ENCODE measurements at places on chromosomes 12 and 14.

DNA sequence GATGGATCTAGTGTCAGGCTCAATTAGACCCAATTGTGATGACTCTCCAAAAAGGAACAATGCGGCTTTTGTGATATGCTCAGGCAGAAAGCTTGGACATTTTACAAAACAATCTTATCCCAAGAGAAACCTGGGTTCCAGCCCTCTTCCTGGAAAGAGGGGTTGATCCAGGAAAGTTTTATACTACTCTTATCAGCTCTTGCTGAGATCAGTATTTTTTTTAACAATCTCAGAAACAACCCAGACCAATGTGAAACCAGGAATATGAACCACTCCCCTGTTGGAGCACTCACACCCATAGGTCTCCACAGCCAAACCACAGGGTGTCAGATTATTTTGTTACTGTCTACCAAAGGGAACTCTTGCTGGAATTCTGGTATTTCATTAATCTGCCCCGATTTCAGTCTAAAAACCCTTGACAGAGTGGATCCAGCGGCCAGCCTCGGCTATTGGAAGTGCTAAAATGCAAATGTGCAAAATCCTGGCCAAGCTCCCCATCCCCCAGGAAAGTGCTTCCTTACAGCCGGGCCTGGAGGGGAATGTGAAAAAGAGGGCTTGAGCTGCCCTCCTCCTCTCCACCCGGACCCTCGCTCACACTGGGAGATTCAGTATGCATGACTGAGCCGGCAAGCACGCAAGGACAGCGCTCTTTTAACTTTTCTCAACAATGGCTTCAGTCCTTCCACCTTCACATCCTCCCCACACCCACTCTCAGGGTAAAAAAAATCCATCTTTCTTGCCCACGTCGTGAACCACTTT lies 4.0 kb downstream of the FBXL14 start:
- no peak for DNase-seq

GRCh38 chr14:73722581-73722980 lies 8.4 kb upstream of the PNMA1 start:
- DNase-seq, result no peak

DNA sequence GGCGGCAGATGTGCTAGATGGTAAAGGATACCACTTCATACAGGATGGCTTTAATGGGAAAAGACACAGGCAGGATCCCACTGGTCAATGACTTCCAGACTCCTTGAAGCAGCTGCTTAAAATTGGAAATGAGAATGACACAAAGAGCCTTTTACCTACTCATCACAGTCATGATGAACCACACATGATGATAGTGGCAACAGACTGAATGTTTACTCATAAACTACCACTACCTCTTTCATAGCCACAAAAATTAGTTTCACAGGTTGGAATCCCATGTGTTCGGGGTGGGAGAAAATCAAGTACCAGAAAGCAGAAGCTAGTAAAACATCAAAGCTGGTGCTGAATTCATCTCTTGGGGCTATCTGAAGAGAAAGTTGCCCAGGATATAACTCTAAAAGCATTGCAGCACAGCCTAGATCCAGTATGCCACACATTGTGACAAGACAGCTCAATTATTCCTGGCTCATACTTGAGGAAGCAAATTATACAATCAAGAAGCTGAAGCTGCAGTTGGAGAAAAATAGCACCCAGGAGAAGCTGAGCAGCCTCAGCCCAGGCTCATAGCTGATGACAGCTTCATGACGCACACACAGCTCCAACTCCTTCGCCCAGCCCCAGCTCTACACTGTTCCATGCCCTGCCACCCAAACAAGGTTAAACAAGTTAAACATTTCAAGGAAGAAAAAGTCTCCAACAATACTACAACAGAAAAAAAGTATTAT lies 29.0 kb upstream of the C12orf50 start:
- no peak for DNase-seq

GRCh38 chr12:106179086-106179485 lies 40.3 kb upstream of the NUAK1 start:
- DNase-seq, result no peak

DNA sequence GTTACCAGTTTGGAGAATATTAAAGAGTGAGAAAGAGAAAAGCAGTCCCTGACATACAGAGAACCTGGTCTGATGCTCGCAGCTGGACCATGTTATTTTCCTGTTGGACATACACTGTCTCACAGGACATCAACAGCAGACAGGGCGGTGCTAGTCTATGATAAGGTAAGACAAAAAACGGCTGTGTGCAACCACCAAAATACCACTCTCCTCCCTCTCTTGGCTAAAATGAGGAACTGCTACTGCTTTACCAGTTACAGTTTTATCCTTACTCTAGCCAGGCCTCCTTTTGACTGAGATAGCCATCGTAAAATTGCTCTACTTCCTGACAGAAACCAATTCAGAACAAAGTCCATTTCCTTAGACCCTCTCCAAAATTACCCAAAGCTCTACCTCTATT lies 47.0 kb upstream of the ERGIC2 start:
- peak; percentile 24 for DNase-seq

DNA sequence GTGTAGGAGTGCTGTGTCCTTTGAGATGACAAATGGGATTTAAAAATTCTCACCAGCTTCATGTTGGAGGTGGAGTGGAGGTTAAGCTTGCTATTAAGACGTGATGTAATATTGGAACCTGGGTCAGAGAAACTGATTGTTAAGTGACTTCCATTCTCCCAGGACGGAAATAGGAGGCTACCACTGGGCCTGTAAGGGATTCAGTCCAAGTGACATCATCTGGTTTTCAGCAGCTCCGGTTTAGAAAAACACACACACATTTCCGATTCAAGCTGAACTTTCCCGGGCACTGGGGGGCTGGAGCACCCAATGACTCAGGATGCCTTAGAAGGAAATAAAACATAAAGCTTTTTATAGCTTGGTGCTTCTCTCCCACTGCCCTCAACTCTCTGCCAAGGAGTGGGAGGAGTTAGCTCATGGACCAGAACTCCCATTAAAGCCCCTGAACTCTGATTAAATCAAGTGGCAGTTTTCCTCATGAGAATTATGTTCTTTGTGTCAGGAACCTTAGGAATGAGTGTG lies 12.4 kb downstream of the CALM1 start:
- no peak for DNase-seq

GRCh38 chr14:96362071-96362964 lies 823 bp downstream of the ATG2B start:
- peak; percentile 55 for DNase-seq

DNA sequence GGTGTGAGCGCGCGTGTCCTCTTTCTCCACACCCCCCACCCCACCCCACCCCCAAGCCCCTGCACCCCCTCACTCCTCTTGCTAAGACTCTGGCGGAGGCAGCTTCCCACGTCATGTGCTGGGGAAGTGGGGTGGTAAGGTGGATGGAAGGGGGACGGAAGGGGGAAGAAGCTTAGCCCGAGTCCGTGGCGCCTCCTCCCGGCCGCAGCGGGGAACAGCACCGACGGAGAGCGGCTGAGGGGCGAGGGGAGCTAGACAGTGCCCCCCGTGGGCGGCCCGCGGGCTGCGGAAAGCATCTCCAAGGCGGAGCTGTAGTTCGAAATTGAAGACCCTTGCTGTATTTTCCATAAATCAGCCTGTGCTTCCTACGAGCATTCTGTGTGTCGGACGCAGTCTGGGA lies 588 bp upstream of the GRIN2B start:
- no peak for DNase-seq

GRCh38 chr12:28180786-28181185 lies 9.5 kb upstream of the CCDC91 start:
- no peak for DNase-seq

DNA sequence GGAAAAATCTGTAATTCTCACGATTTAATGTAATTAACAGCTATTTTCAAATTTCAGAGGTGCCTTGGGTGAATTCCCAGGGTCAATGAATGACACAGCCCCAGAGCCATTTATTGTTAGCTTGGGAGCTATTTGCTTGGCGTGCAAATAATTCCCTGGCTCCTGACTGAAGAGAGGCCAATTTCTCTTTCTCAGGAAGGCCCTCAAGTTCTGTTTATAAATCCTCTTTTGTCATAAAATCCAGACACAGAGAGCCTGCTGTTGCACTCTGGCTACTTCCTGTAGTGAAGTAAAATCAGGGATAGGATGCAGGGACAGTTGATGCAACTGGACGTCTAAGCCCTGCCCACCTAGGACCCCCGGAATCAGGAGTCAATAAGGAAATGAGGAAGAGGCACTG lies 154.3 kb downstream of the TMX1 start:
- no peak for DNase-seq

DNA sequence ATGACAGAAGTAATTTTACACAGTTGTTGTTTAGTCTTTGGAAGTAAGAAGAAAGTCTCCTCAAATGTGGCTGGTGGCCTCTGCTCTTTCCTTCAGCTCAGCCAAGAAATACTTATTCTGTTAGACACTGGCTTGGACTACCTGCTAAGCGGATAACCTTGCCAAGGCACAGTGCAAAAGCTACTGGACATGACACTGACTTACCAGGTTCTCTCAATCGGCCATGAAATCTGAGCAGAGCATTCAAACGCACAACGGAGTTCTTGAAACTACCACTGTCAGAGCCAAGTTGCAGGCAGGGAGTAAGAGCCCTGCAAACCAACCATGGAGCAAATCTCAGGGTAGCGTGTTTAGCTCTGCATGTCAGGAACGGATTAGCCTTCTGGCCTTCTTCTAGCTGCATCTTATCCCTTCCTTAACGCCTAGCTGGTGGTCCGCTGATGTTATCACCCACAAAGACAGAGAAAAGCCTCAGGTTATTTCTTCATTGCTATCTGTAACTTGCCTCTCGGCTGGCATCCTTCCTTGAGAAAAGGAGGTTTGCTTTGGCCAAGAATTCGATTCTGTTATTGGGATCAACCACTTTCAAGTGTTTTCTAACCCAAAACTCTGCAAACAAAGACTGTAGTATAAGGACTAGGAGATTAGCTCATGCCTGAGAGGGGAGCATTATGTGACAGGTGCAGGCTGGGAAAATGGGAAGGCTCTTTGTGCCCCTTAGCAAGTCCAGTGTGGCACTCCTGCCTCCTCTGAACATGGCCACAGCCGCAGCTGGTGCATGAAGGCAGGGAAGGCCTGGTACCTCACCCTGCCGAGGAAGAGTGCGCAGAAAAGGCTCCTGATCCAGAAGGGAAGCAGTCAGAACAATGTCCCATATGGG lies 223.4 kb downstream of the GLT1D1 start:
- no peak for DNase-seq

DNA sequence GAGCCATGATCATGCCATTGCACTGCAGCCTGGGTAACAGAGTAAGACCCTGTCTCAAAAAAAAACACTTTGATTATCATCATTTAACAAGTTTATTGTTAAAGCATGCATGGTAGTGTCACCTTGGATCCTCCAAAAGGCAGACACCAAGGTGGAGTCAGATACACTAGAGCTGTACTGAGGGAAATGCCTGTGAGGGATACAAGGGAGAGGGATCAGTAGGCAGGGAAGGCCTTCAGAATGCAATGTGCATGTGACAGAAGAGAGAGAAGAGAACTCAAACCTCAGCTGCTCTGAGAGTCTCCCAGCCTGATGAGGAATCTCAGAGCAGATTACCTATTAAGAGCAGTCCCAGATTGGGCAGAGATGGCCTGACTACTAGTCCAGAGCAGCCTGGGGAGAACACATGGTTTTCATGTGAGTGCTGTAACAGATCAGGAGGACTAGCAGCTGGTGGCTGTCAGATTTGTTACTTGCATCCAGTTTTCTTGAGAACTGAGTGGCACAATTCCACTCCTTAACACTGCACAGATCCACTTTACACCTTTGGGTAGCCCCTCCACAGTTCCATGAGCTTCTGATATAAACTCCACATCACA lies 38.0 kb upstream of the A2ML1 start:
- DNase-seq, result no peak

DNA sequence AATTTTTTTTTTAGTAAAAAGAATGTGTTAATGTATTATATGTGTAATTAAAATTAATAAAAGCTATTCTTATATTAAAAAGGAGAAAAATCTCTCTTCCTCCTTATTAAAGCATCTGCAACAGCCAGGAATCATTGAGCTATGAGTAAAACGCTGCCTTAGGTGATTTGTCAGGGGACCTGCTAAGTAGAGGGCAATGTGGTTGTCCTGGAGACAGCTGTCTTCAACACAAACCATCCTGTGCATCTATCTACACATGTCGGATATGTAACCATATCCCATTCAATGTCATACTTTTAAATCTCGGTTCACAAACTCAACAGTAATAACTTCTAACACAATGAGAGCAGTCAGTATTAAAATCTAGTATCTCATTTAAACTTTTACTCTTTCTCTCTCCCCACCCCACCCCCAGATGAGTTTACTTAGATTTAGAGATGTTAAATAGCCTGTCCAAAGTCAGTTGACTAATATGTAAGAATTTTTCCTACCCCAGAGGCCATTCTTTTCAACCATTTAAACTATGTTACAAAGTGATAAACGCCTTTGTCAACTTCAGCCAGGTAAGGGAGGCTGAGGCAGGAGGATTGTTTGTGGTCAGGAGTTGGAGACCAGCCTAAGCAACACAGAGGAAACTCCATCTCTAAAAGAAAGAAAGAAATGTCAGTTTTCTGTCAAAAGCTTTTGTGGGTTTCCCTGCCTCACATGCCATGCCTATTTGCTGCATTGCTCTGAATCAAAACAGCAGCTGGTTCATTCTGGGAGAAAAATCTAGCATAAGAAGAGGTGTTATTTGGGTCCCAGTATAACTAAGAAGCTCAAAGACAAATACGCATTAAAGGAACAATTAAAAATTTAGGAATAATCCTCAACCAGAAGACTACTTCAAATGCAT lies 413.7 kb upstream of the CCDC196 start:
- no peak for DNase-seq

DNA sequence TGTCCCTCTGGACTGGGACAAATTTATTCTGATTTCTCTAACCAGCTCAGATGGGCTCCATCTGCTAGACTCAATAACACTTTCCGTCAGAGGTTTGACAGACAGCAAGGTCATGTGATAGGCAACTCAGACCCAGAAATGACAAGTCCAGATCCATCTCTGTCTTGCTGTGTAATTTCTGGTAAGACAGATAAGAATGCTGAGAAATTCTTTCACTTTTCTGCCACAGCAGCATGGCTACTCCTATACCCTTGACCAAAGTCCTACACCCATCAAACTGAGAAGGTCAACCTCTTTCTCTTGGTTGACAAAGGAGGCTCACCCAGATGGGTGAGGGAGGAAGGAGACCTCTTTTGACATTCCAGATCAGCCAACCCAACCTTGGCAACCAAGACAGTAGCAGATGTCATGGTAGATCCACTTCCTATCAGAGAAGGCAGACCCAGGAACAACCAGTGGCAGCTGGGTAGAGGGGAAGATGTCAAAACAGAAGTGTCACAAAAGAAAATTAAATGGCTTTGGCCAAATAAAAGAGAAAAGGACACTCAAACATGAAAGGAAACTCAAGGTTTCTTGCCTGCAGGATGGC lies 36.9 kb upstream of the PRKAB1 start:
- DNase-seq, result no peak

- no peak for DNase-seq
Measured at GRCh38 chr14:53619691-53620231, 336.9 kb downstream of the BMP4 start.

- no peak for DNase-seq
Measured at GRCh38 chr14:92724516-92725340, 23.7 kb downstream of the LGMN start.

GRCh38 chr12:110245369-110245772 lies 35.7 kb upstream of the ATP2A2 start:
- DNase-seq, result peak; percentile 29

- no peak for DNase-seq
Measured at GRCh38 chr12:42706321-42706720, 116.8 kb upstream of the PRICKLE1 start.
